ENCODE measurements at places on chromosomes 13 and 19.

- DNase-seq = no peak
Observed at GRCh38 chr19:1754636-1755466, 1.5 kb downstream of the ONECUT3 start.

GRCh38 chr13:27018882-27019281, 152.7 kb downstream of the USP12 start:
- no peak for DNase-seq

DNA sequence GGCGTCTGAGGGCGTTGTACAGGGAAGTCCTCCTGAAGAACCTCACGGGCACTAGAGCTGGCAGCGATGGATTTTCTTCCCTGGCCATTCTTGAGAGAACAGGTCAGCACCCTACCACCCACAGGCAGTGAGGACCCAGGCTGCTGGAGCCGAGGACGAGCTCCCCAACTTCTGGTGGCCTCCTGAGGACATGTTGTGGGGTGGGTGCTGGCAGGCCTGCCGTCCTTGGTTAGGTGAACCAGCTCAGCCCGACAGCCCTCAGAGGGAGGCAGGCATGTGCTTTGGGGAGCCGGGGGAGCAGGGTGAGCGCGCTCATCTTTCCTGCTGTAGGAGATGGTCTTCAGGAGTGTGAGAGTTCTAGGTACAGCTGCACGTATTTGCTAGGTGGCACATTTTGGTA, 15.4 kb downstream of the LYL1 start:
- DNase-seq = no peak

DNA sequence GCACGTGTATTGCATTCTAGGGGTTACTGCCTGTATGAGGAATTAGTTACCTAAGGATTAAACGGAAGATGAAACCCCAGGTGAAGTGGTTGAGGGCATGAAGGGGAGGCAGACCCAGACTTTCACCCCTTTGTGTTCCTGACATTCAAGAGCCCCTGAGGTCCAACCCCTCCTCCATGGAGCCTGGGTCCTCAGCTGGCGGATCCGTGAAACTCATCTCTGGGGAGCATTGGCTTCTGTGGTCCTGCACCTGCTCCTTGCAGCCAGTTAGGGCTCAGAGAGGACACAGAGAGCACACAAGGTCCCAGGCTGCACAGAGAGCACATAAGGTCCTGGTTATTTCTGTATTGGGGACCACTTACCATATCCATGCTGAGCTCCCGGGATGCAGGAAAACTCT, 7.0 kb upstream of the LILRA1 start:
- no peak for DNase-seq

DNA sequence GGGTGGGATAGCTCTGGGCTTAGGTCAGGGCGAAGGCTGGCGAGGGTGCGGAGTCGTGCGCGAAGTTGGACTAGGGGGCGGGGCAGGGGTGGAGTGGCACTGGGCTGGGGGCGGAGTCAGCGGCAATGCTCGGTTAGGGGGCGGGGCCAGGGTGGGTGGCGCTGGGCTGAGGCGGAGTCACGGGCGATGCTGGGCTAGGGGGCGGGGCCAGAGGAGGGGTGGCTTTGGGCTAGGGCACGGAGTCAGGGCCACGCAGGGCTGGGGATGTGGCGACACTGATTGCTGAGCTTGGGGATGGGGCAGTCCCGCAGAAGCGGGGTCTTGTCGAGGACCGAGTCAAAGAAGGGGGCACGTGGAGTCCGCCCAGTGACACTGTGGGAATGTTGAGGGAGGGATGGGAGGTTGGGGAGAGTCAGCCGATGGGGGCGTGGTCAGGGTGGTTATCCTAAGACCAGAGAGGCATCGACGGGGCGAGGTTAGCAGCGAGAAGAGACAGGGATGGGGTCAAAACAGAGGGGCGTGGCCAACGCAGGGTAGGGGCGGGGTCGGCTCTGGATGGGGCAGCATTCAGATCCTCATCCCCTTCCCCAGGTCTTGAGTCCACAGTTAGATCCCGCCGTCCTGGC, 8.7 kb downstream of the HOMER3 start:
- DNase-seq = no peak

- no peak for DNase-seq
Observed at GRCh38 chr13:74229242-74229641, 95.0 kb upstream of the KLF12 start.

GRCh38 chr19:38513762-38514167, 80.3 kb downstream of the RYR1 start:
- no peak for DNase-seq

GRCh38 chr19:8811315-8812172, 20.6 kb downstream of the ZNF558 start:
- DNase-seq = no peak

- DNase-seq = no peak
Observed at GRCh38 chr13:20491926-20492435, 33.7 kb downstream of the CRYL1 start.

DNA sequence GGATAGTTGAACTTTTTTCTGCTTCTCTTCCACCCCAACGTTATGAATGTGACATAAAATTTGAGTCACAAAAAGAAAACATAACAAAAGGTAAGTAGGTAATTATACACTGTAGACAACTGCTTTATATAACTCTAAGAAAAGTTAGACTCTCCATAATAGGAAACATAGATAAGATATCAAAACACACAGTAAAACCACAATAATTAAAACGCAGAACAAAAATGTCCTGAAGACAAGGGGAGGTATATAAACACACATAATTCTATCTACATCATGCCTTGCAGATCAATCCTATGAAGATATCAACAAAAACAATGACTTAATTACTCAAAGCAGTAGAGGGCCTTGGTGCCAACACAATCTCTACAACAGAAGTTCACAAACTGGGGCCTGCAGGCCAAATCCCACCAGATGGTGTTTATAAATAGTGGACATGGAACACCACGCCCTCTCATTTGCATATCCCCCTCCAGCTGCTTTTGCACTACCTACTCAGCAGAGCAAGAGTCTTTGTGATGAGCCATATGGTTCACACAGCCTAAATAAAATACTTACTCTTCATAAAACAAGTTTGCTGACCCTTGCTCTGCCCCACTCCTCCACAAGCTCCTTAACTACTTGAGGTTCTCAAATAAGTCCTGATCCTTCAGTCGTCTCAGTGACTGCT, 254.7 kb downstream of the KLF12 start:
- DNase-seq = no peak

DNA sequence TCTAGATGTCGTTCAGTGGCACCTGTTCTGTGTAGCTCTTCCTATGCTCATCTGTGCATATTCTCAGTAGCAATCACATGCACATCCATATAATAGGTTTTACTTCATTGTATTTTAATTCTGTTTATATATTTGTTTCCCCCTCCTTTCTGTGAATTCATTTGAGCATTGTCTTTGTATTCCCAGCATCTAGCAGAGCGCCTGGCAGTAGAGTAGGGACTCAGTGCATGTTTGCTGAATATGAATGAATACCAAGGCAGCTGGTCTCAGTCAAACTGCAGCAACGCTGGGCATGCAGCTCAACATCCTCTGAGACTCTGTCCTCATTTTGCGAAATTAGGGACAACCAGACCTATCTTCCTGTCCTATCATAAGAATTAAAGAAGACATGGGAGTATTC, 330.1 kb downstream of the SPRY2 start:
- DNase-seq = no peak

GRCh38 chr13:94607939-94608338, 6.3 kb downstream of the GPR180 start:
- DNase-seq = no peak

- DNase-seq = no peak
Observed at GRCh38 chr19:36049080-36049698, 4.9 kb downstream of the THAP8 start.

- DNase-seq = no peak
Observed at GRCh38 chr13:35489050-35489449, 12.6 kb upstream of the MAB21L1 start.

DNA sequence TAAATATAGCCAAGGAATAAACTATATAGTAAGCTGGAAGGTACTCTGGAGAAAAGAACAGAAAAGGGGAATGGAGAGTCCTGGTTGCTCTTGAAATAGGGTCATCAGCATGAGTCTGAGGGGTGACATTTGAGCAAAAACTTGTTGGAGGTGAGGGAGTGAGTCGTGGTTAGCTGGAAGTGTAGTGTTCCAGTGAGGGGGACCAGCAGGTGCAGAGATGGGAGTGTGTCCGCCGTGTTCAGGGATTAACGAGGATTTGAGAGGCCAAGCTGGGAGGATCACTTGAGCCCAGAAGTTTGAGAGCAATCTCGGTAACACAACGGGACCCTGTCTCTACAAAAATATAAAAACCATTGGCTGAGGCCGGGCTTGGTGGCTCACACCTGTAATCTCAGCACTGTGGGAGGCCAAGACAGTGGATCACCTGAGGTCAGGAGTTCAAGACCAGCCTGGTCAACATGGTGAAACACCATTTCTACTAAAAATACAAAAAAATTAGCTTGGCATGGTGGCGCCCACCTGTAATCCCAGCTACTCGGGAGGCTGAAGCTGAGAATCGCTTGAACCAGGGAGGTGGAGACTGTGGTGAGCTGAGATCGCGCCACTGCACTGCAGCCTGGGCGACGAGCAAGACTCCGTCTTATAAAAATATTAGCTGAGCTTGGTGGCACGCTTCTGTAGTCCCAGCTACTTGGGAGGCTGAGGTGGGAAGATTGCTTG, 1.1 kb downstream of the SUPT5H start:
- DNase-seq = no peak

DNA sequence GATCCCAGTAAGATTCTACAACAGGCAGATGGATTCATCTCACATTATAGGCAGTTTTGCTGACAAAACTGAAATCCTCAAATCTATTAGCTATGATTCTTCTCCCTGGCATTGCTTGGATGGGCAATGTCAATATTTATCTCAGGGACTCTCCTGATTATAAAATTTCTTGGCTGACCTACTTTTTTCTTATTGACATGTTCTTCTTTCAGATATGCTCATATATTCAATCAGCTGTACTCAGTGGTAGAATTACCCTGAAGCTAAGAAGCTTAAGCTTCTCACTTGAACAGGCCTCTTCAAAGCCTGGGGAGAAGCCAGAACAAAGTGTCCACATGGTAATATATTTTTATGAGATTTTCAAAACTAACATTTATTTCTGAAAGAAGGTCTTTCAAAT, 513.6 kb downstream of the PCDH9 start:
- DNase-seq = no peak

Data from breast epithelium (tissue), 4 donors.